ENCODE measurements at places on chromosomes 4 and X.

GRCh38 chrX:85114776-85115175 lies 111.1 kb downstream of the APOOL start:
- no peak for DNase-seq

DNA sequence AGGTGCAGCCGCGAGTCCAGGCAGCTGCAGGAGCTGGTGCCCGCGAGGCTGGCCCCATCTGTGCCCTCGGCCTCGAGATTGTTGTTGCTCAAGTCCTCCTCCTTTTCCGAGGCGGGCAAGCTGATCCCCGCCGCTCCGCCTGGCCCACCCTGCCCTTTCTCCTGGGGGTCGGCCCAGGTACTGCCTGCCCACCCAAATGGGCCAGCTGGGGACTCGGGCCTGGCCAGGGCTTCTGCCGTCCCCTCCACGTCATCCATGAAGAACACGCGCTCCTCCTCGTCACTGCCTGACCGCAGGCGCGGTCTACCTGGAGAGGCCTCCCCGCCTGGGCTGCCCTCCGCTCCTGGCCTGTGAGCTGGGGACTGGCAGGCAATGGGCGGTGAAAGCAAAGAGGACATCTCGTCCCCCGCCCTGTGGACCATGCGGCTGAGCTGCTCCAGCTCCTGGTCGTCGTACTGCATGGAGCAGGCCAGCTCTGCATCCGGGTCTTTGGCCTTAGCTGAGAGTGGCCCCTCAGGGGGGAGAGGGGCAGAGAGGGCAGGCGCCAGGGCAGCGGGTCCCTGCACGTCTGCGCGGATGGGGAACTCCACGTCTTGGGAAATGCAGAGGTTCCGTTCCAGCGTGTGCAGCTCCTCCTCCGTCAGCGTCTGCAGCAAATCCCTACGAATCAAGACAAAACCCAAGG lies 43.1 kb upstream of the MXD4 start:
- no peak for DNase-seq

GRCh38 chrX:44569122-44569521 lies 26.5 kb upstream of the FUNDC1 start:
- no peak for DNase-seq

DNA sequence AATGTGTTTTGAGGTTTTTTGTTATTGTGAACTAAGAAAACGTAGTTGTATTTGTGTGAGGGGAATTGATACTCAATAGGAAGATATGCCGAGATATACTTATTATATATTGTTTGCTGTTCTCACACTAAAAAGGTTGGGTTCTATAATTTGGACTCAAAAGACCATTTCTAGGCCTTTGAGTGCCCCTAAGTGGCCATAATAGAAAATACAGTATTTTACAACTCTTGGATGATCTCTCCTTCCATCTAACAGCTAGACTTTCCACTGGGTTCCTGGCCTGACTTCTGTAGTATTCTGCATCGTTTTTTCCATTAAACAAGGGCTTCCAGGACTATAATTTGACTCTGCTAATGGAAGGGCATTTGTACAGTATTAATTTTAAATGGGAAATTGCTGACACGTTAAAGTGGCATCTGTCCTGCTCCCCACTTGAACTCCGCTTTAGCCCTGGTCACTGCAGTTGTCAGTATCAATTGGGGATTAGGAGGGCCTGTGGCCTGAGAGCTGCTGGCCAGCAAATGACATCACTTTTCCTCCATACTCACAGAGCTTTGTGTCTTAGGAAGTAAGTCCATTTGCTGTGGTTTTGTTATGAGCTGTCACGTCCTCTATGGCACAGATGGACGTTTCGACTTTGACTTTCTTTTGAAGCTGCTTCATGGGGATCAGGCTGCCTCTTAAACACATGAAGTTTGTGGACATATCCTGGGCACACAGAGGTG lies 176.9 kb downstream of the SLIT2 start:
- no peak for DNase-seq

GRCh38 chr4:77177199-77177598 lies 20.2 kb downstream of the CCNG2 start:
- no peak for DNase-seq

DNA sequence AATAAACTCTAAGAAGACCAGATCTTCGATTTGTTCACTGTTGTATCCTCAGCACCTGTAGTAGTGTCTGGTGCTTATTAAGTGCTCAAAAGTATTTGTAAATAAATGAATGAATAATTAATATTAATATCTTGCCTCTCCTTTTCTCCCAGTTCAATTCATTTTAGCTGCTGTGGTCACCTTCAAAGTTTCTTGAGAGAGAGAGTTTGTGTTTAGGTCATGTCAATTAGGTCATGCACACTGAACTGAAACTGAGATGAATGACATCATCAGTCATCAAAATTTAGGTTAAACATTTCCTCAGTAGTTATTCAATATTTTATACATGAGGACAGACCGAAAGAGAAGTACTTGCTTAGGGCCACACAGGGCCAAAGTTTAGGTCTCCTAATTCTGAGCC lies 73.5 kb downstream of the ANXA3 start:
- DNase-seq: no peak

DNA sequence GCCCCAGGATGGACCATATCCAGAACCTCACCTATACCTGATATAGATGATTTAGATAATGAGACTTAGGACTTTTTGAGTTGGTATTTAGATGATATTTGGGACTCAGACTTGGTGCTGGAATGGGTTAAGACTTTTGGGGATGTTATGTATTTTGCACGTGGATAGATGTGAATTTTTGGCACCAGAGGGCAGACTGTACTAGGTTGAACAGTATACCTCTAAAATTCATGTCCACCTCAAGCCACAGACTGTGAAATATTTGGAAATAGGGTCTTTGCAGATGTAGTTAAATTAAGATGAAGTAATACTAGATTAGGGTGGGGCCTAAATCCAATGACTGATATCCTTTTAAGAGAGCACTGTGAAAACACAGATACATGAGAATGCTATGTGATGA lies 15.6 kb downstream of the RBM41 start:
- DNase-seq: no peak

- DNase-seq: no peak
Measured at GRCh38 chrX:125544031-125544660, 224.5 kb downstream of the TEX13C start.

DNA sequence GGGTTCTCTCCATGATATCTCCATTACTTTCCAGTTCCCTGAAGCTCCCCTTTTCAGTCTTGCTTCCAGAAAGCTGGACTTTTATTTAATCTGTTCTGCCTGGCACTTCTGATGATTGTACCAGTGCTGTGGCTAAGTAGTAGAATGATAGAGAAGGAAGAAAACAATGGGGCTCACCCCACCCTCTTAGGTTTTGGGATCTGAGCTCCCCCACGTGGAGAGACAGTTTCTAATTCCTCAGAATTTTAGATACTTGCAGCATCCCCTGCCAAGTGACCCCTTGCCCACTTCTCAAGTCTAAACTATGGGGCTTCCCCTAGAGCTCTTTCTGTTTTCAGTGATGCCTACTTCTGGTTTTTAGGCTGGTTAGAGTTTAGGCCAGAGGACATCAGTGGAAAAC lies 73.9 kb downstream of the GC start:
- DNase-seq: no peak

GRCh38 chr4:187236209-187236890 lies 512.7 kb upstream of the FAT1 start:
- no peak for DNase-seq

DNA sequence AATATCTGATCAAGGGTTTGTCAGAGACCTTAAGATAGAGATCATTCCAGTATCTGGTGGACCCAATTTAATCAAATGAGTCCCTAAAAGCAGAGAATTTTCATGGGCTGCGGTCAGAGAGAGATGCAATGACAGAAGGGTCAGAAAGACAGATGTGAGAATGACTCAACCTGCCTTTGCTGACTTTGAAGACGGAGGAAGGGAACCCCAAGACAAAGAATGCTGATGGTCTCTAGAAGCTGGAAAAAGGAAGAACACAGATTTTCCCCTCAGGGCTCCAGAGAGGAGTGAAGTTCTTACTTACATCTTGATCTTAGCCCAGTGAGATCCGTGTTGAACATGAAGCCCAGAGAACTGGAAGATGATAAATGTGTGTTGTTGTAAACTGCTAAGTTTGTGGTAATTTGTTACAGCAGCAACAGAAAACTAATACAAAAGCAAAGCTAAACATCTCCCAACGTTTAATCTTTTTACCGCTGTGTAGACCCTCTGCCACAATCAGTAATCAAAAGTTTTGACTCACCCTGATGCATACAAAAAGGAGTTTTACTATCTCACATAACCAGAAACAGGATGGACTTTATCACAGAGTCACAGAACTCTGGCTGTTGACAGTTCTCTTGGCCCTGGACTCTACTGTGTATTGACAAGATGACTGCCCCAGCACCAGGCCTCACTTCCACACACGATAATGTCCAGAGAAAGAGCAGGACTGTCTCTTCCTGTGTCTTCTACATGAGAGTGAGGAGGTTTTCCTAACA lies 70.2 kb upstream of the MAGEB2 start:
- no peak for DNase-seq

DNA sequence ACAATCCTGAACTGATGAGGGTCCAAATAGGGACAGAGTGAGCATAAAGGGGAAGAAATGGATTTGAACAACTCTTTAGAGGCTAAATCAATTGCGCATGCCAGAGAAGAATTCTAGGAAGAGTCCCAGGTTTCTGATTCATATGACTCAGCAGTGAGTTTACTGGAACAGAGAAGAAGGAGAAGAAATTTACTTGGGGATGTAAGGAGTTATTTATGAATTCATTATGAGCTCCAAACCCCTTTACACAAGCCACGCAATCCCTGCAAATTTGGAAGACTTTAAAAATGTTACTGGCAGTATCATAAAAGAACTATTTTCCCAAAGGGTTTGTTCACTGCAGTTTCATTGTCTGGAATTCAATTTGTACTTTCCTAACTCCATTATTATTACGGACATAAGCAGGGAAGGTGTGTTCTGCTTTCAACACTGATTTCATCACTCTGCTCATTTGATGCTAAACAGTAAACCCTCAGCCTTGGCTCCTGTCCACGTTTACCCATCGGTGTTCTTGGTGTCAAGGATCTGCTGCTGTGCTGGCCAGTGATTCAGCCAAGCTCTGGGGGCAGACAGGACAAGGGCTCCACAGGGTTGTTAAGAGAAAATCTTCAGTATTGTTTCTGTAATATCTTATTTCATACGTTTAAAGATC lies 273.7 kb downstream of the HNRNPD start:
- DNase-seq: no peak

- no peak for DNase-seq
Measured at GRCh38 chr4:41546638-41547037, 8.7 kb downstream of the LIMCH1 start.

DNA sequence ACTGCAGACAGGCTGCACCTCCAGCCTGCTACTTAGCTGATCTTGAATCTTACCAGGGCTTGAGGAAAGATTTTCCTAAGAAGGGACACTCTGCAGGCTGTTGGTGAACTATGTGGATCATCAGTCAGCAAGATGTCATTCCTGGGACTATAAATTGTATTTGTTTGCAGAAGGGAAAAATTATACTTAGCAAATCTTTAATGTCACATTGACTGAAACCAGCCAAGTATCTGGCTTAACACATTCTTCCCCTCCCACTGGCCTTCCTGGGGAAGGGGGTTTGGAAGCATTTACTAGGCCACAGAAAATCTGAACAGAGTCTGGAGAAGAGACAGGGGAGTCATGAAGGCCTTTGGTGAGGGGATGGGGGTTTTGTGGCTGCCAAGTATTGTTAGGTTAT lies 156.7 kb upstream of the EOLA2 start:
- no peak for DNase-seq

DNA sequence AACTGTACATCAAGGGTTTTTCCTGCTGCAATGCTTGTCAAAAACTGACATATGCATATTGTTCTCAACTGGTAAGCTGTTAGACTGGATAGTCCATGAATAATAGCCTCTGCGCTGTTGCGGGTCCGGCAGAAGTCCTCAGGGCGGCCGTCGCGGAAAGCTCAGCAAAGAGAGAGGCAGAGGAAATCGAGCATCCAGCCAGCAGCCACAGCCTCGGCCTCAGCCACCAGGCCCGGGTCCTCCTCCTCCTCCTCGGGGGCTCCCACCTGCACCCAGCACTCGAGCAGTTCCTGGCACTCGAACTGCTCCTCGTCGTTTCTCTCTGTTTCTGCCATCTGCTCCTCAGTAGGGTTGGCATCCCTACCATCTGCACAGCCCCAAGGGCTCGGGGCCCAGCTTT lies 53.7 kb downstream of the UPRT start:
- DNase-seq: no peak

DNA sequence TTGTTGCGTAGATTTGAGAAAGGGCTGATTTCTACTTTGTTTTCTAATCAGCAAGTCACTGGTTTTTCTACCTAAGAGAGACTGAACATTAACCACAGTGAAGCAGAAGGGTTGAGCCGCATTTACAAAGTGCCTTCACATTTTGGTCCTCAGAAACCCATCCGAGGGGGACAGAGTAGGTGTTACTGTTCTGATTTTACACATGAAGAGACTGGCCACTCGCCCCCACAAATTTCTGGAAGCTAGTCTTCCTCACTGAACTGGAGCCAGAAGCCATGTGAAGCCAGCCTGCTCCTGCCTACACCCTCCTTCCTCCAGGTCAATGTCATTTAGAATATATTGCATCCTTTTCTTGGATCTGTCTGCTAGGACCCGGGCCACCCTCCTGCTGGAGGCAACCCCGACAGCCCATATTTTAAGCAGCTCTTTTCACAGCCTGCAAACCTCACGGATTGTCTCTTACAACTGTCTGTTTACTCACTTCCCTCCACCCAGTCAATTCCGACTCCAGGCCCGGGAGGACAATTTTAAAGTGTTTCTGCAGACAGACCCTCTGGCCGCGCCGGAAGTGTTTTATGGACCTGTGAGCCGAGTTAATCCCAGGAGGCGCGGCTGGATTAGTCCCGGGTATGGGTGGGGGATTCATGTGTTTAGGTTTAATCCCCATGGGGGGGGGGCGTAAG lies 73.2 kb upstream of the BCOR start:
- DNase-seq: no peak

DNA sequence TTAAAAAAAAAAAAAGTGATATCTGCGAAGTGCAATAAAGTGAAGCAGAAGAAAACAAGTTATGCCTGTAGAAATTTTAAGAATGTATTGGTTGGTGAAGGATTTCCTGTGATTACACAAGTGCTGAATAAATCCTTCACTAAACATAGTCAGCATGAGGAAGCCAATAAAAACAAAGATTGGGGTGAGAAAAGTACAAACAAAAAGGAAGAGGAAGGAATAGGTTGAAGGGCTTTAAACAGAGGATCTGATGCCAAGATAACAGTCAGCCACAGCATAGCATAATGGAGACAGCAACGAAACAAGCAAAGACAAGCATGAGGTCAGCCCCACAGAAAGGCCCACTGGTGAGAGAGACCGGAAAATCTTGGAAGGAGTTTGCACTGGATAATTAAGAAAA lies 372.2 kb downstream of the ADAM29 start:
- no peak for DNase-seq

- peak; percentile 33 for DNase-seq
Measured at GRCh38 chr4:147707892-147708672, 23.8 kb upstream of the ARHGAP10 start.
